Activated B cell treated with CpG ODN at 0.5 μM for 24 hours (primary cell): ENCODE measurements at places on chromosomes 1 and 21. TPM values are rescaled to one million over a fixed set of nuclear protein-coding genes. Genes with fewer than 3 reads are reported as not detected.

PLEKHN1 gene
- total RNA-seq: 1.3 and 1.4 TPM in 2 replicates

AGMAT gene
- total RNA-seq: 8.1 TPM in 2 replicates

TMEM51 gene
- not detected in 2 replicates for total RNA-seq

GSTM5 gene
- 0.04 TPM in 1 of 2 replicates, not detected in the other for total RNA-seq

- H3K27me3 ChIP-seq: no peaks in the 10 kb centered on the region
- H3K27ac ChIP-seq: no peak overlapping the region
- H3K4me3 ChIP-seq: no peak overlapping the region
- peaks cover 8% of the 10 kb centered on the region for H3K4me1 ChIP-seq
Measured at GRCh38 chr1:97140611-97141010, 419.0 kb downstream of the PTBP2 start.

- no peaks in the 10 kb centered on the region for H3K27me3 ChIP-seq
- H3K4me1 ChIP-seq: peaks cover 24% of the 10 kb centered on the region
Measured at GRCh38 chr1:179156026-179156425, 73.5 kb downstream of the ABL2 start.

DNA sequence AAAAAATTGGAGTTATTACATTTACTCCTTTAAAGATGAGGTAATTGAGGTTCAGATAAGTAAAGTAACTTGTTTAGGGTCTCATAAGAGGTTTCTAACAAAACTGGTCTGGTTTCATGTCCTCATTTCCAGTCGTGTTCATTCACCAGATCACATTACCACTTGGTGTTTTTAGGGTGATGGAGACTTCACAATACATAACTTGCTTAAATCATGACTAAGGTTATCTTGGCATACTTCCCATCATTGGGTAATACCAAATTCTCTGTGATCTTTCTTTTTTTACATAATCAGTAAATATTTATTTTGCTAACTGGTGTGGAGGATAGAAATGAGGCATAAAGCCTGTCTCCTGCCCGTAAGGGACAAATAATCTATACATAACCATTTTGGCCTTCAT is 31.6 kb upstream of the RPTN start:
- H3K4me3 ChIP-seq: no peak overlapping the region
- DNase-seq: no peak
- H3K4me1 ChIP-seq: peaks cover 5% of the 10 kb centered on the region
- no peaks in the 10 kb centered on the region for H3K36me3 ChIP-seq
